ENCODE measurements at places on chromosomes 16 and 17.

DNA sequence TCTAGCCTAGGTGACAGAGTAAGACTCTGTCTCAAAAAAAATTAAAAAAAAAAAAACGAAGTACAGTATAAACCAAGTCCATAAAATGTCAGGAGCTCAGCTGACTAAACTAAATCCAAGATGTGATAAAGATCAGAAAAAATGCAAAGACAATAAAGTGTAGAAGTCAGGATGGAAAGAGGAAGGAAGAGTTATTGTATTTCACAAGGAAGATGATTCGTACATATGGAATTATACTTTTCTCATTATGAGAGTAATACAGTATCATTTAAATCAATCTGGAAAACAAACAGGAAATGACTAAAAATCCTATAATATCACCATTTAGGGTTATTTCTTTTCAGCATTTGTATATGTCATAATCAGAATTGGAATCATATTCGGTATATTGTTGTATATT lies 11.4 kb upstream of the APOH start:
- DNase-seq = no peak

DNA sequence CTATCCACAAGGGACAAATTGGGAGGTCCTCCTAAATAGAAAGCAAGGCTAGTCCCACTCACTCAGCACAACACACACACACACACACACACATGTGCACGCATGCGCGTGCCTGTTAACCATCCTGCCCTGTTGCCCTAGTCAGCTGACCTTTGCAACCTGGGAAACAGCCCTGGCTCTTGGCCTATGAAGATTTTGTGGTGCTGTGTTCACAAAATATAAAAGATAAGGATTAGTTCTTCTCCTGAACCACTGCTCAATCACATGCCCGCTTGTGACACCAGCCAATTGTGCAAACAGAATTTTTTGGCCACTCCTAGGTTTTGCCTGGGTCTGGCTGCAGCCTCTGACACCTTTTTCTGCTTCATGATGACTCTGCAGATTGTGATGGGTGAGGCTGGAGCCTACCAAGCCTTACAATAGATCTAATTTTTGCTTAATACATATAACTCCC lies 3.3 kb upstream of the CES1 start:
- no peak for DNase-seq

DNA sequence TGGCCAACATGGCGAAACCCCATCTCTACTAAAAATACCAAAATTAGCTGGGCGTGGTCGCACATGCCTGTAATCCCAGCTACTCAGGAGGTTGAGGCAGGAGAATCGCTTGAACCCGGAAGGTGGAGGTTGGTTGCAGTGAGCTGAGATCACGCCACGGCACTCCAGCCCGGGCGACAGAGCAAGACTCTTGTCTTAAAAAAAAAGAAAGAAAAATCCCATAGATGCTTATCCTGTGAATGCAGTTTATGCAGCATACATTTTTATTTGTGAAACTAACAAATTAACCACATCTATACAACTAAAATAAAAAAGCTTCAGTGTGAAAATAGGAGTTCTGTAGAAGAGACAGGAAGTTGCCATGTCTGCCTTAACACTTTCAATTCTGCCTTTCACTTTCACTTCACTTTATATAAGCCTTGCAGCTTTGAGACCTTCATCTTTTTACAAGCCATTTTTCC lies 7.1 kb downstream of the IGSF6 start:
- no peak for DNase-seq

GRCh38 chr17:45248132-45248957 lies 13.5 kb downstream of the SPATA32 start:
- peak; percentile 60 for DNase-seq

- no peak for DNase-seq
These were observed 8.3 kb downstream of the EME1 start for GRCh38 chr17:50381260-50381815.

DNA sequence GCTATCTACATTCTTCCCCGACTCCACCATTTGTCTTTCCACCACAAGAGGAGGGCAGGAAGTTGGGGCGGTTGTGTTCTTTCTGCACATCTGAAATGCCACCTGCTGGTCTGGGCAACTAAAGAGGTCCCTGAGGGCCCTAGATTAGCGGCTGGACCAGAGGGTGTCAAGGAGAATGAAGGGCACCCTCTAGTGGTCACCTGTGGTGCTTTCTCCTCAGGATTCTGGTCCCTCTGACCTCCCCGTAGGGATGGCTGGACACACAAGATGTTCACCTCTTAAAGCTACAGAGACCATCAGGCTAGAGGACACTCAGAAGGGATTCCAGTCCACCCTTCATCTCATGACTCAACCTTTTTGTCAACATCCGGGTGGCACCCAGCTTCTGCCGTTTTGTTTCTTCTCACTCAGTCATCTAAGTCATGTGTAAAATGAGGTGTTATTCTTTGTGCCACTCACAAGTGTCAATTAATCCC lies 2.9 kb upstream of the SCIMP start:
- DNase-seq = no peak
